Vagina (tissue), 2 donors: ENCODE measurements at places on chromosomes 7 and 10. TPM values are rescaled to one million over a fixed set of nuclear protein-coding genes. Genes with fewer than 3 reads are reported as not detected.

Gene PHYHIPL
- total RNA-seq: 2.0 TPM

Gene MUC12
- 2.7 TPM for total RNA-seq

Gene UNCX
- not detected for total RNA-seq

Gene CNPY1
- not detected for total RNA-seq

Gene UROS
- 20.9 TPM for total RNA-seq

Gene MEOX2
- 1.7 TPM for total RNA-seq

DNA sequence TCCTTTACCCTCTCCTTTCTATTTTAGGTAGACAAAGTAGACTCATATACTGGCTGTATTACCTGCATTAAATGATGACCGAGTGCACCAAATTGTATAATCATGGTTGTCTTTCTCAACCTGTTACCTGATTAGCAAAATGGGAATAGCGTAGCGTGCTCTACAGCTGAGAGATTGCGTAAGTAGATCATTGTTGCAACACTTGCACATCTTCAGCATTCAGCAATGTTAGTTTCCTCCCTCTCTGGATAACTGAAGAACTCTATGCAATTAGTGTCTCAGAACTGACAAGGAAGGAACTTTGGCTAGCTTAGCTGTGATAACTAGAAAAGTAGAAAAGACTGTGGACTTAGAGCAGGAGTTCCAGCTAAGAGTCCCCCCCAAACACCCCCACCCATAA lies 787.4 kb downstream of the PHTF2 start:
- H3K4me3 ChIP-seq: no peak overlapping the region
- H3K27ac ChIP-seq: no peak overlapping the region
- H3K27me3 ChIP-seq: no peaks in the 10 kb centered on the region
- no peaks in the 10 kb centered on the region for H3K36me3 ChIP-seq
- no peak for DNase-seq

DNA sequence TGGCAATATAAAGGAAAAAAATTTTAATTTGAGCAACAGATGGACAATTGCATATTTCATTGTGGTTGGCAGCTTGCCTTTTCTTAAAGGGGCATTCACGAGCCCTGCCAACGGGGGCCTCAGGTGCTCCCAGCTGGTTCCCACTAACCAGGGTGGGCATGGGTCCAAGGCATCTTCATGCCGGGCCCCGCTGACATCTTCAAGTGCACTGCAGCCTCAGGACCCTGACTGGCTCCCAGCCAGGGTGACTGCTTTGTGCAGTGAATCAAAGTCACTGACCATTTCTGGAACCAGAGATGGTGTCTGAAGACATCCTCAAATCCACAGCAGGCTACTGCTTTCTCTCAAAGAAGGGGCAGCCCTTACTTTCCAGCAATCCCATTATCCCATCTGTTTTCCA lies 275.2 kb upstream of the MGMT start:
- no peak overlapping the region for H3K4me3 ChIP-seq
- peaks cover 17% of the 10 kb centered on the region for H3K4me1 ChIP-seq
- H3K27me3 ChIP-seq: no peaks in the 10 kb centered on the region
- no peak for DNase-seq

DNA sequence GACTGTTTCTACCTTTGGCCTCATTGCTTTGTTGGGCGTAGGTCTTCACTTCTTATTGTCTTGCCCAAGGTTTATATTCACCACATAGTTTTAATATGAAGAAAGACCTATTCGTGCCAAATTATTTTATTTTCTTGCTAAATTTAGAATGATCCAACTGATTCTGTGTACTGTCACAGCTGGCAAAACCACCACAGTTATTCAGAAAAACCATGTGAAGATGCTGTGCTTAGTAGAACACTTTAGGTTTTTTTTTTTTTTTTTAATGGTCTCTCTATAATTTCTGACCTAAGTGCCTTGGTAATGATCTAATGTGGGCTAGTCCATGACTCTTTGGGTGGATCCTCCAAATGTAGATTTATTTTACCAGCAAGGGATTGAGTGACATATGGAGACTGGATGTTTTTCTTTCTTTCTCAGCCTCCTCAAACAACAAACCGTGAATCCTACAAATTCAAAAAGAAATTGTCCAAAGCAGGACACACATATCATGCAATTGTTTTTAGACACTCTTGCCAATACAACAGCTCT lies 243.8 kb downstream of the DYNC1I1 start:
- DNase-seq: no peak
- H3K27ac ChIP-seq: no peak overlapping the region
- H3K27me3 ChIP-seq: no peaks in the 10 kb centered on the region
- no peaks in the 10 kb centered on the region for H3K36me3 ChIP-seq

- no peak overlapping the region for H3K27ac ChIP-seq
- H3K4me1 ChIP-seq: no peaks in the 10 kb centered on the region
- H3K4me3 ChIP-seq: no peak overlapping the region
- no peaks in the 10 kb centered on the region for H3K36me3 ChIP-seq
- no peak for DNase-seq
- no peaks in the 10 kb centered on the region for H3K27me3 ChIP-seq
Observed at GRCh38 chr10:76117949-76118348, 686.5 kb downstream of the LRMDA start.

DNA sequence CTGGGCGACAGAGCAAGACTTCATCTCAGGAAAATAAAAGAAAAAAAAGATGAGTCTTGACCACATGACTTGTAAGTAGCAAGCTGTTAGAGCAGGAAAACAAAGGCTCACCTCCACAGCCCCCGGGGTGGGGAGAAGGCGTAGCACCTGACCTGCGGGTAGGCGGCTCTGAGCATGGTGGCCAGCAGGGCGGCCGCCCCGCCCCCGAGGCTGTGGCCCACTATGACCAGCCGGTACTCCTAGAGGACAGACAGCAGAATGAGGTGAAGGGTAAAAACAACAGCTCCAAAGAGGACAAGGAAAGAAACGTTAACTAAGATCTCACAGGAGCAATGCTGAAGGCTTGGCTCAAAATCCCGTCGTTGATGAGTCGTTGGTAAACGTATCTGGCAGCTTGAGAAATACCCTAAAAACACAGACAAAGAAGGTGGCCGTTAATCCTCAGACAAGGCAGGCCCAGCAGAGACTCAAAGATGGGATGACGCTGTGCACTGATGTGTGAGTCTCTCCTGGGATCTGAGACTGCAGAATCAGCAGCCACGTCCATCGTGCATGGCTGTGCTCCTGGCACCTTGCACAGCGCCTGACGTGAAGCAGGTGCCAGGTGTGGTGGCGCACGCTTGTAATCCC lies 31.1 kb downstream of the DAGLB start:
- H3K4me1 ChIP-seq: no peaks in the 10 kb centered on the region
- H3K27ac ChIP-seq: no peak overlapping the region
- no peak for DNase-seq
- H3K27me3 ChIP-seq: no peaks in the 10 kb centered on the region

DNA sequence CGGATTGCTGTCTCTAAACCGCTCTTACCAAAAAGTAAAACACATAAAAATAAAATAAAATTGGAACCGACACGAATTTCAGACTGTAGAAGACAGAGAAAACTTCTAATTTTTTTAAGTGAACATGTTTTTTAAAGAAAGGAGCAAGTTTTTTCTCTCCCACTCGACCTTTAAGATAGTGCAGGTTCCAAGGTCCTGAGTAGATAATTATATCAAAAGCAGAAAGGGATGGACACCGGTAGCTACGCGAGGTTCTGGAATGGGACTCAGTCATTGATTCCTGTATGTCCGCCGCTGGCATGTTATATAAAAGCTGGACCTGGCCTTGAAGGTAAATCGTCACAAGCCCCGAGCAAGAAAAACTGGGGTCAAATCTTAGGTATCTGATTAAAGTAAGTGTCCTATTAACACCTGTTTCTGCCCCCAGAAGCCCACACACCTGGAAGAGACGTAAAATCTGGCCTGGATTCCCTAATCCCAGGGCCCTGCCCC lies 462 bp upstream of the CISD1 start:
- H3K4me3 ChIP-seq: peak overlapping the region; percentile 93
- peak overlapping the region; percentile 98 for H3K27ac ChIP-seq
- no peaks in the 10 kb centered on the region for H3K27me3 ChIP-seq
- H3K4me1 ChIP-seq: peaks cover 30% of the 10 kb centered on the region

DNA sequence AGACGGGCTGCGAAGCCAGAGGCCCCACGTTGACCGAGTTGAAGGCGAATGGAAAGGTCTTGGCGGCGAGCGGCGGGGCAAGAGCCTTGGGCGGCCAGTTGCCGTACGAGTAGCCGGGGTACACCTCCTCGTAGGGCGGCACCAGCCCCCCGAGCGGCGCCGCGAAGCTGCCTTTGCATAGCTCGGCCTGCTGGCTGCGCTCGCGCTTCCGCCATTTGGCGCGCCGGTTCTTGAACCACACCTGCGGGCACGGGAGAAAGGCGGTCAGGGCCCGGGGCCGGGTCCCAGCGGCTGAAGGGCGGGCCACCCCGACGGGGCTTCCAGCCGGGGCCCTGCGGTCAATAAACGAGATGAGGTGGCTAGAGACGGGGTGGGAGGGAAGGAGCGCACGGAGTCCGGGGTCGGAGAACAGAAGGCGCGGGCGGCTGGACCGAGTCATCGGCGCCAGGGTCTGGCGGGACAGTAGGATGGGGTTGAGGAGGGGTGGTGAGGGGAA lies 4.8 kb downstream of the ELOVL3 start:
- no peak overlapping the region for H3K27ac ChIP-seq
- no peak for DNase-seq
- peaks cover 30% of the 10 kb centered on the region for H3K4me1 ChIP-seq
- H3K36me3 ChIP-seq: no peaks in the 10 kb centered on the region
- peaks cover 7% of the 10 kb centered on the region for H3K27me3 ChIP-seq
- peak overlapping the region; percentile 46 for H3K4me3 ChIP-seq

DNA sequence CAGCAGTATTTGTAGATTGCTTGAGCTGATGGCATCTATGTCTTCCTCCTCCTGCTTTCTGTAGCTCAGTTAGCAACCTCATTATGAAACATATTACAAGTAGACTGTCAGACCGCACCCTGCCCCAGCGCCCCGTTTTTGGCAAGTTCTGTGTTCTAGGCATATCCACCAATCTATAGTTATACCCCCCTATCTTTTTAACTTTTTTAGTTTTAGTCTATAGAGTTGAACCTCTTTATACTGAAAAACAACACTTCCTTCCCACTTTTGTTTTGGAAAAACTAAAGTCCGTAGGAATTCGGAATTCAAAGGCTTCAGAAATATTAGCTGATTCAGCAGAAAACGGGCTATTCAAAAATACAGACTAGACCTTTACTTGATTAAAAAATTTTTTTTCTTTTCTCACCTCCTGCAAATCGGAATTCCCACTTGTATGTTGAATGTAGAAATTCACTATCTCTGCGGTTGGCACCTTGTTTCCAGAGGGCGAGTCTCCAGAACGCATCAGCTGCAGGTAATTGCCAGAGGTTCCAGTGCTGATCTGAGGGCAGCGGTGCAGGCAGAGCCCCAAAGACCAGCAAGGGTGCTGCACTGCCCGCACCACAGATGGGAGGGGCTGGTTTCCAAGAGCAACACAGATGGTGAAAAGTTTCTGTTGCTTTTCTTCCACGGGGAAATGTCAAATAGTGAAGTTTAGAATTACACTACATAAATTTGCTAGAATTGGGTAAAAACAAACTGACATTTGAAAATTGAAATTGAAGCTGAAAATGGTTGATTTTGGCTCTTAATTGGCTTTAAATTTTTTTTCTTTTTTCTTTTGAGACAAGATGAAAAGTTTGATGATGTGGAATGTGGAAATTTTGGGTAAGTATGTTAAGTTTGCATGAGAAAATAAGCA lies 2.2 kb upstream of the FZD8 start:
- peaks cover 35% of the 10 kb centered on the region for H3K4me1 ChIP-seq
- H3K4me3 ChIP-seq: peak overlapping the region; percentile 70
- no peaks in the 10 kb centered on the region for H3K27me3 ChIP-seq
- no peak for DNase-seq
- peak overlapping the region; percentile 73 for H3K27ac ChIP-seq

- H3K27me3 ChIP-seq: no peaks in the 10 kb centered on the region
- H3K4me1 ChIP-seq: no peaks in the 10 kb centered on the region
- DNase-seq: no peak
Observed at GRCh38 chr7:120931243-120931642, 19.3 kb upstream of the ING3 start.

- no peaks in the 10 kb centered on the region for H3K36me3 ChIP-seq
- H3K27ac ChIP-seq: no peak overlapping the region
- H3K27me3 ChIP-seq: no peaks in the 10 kb centered on the region
- H3K4me3 ChIP-seq: no peak overlapping the region
- H3K4me1 ChIP-seq: peaks cover 9% of the 10 kb centered on the region
Observed at GRCh38 chr7:80618096-80618495, 20.3 kb upstream of the CD36 start.

DNA sequence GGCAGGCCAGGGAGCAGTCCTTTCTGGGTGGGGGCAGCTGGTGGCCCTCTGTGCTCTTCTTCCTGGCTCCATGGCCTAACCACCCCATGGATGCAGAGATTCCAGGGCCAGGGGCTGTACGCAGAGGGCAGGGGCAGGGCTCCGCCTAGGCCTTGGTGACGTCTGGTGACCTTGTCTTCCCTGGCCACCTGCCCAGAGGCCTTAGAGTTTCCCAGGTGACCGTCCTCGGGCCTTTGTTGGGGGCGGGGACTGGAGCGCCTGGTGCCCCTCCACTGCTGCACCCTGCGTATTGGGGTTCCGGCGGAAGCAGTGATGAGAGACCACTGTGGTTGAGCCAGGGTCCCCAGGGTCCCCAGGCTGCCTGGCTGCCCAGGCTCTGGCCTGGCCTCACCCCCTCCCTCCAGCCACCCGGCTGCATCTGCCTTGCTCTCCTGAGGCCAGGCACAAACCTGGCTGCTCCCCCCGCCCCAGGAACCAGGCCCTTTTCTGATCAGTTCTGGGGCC lies 10.3 kb downstream of the PWWP2B start:
- DNase-seq: no peak
- peak overlapping the region; percentile 90 for H3K27ac ChIP-seq
- no peaks in the 10 kb centered on the region for H3K27me3 ChIP-seq
- peak overlapping the region; percentile 4 for H3K4me3 ChIP-seq
- peaks cover 14% of the 10 kb centered on the region for H3K36me3 ChIP-seq

DNA sequence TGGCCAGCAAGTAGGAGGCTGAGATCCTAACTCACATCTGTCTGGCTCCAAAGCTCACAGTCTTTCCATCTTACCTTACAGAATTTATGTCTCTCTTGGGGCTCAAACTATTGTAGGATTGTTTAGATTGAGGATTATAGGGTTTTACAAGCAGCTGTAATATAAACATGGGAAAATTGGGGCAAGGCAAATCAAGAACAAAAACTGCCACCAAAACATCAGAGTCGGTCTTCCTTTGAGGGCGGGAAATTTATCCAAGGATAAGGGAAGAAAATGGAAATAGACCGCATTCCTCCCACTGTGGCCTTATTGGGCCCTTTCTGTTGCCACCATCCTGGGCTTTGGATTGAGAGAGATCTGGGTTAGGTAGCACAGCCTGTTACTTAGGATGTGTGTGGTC lies 22.5 kb downstream of the RBM20 start:
- no peaks in the 10 kb centered on the region for H3K27me3 ChIP-seq
- no peak for DNase-seq
- no peaks in the 10 kb centered on the region for H3K4me1 ChIP-seq
- no peaks in the 10 kb centered on the region for H3K36me3 ChIP-seq

- no peaks in the 10 kb centered on the region for H3K4me1 ChIP-seq
- H3K4me3 ChIP-seq: no peak overlapping the region
- H3K36me3 ChIP-seq: no peaks in the 10 kb centered on the region
- no peaks in the 10 kb centered on the region for H3K27me3 ChIP-seq
- peak; percentile 78 for DNase-seq
Observed at GRCh38 chr7:138861051-138861450, 63.1 kb upstream of the ATP6V0A4 start.
